Neural progenitor cell (in vitro differentiated cells): ENCODE measurements at places on chromosomes 11 and 22.

DNA sequence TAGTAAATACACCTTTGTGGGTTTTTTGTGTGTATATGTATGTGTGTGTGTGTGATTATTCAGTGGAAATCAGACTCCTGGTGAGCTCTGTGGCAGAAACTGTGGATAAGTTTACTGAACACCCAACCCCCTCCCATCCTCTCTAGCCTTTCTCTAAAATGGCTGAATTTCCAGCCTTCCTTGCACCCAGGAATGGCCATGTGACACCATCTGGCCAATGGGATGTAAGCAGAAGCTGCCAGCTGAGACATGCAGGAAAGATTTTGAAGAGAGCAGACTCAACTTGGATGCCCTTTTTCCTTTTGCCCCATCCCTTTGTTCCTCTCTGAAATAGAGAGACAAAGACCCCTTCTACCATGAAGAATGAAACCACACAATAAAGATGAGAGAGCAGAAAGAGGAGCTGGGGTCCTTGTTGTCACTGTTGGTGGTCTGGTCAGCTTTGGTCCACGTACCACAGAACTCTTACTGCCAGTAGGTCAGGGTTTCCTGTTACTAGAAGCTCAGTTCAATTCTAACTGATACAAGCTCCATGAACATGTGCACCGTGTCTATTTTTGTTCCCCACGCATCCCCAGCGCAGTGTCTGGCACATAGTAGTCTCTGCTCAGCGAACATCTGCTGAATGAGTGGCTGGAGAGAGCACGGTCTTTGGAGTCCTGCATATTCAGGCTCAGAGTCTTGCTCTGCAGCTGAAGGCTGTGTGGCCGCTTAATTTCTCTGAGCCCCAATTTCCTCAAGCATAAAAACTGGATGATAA, 57.5 kb downstream of the SEZ6L start:
- no peak for DNase-seq

DNA sequence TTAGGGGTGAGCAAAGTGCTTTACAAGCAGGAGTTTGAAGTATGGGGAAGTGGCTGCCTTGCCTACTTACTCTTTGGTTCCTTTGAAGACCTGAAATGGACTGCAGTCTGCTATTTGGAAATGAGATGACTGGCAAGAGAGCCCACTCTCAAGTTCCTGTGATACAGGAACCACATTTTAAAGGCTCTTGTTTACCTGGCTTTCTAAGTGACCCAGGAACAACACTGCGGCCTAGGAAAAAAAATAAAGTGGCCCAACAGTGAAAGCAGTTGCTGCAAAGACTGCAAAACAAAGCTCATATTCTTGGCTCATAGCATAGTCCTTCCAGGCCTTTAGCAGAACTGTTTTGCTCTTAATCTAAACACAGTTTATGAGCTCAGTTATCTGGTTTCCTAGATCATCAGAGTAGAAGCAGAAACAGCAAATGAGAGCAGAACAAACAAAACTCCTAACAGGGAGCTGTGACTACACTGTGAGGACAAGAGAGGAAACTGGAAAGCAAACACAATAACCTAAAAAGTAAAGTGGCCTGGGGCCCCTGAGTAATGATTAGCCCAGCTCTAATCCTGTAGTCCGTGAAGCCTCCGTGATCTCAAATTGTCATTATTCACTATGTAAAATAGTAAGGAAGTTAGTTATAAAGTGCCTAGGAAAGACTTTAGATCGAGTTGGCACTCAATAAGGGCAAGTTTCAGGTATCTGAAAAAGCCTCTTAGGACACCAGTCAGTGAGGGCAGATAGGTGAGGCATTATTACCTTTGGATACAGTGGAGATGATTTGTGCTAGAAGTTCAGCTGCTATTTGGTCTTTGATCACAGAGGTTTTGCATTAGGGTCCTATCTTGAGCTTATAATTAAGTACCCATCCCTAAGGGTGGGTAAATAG, 11.5 kb downstream of the CCDC117 start:
- no peak for DNase-seq

DNA sequence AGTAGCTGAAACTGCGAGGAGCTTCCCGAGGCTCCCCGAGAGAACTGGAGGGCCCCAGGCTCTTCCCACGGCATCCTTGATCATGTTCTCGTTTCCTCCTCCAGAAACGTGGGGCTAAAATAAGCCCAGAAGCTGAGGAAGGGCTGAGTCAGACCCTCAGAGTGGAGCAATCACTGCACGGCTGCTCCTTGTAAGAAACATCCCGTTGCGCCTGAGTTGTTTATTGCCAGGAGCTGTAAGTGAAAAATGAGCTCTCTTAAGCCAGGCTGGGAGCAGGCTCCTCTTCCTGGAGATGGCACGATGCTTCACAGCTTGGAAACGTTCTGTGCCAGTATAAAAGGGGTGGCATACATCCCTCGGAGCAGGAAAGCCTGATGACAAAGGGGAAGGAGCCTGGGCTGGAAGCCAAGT, 47.3 kb upstream of the SYN3 start:
- no peak for DNase-seq

GRCh38 chr22:20654343-20655208, 119.3 kb upstream of the SERPIND1 start:
- no peak for DNase-seq

DNA sequence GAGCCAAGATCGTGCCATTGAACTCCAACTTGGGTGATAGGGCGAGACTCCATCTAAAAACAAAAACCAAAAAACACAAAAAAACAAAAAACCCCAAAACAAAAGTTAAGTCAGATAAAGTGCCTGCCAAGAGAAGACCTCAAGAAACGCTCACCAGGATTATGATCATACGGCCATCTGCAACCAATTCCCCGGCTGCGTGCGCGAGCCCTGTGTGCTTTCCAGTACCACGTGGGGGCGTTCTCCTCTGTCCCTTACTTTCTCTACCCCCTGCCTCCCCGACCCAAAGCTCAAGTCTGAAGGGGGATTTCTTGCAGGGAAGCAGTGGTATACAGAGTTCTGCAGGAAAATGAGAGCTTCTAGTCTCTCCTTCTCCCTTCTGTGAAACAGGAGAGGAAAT, 10.5 kb upstream of the RPS19BP1 start:
- DNase-seq, result peak; percentile 79
